ENCODE measurements at places on chromosomes 6 and 20. TPM values are rescaled to one million over a fixed set of nuclear protein-coding genes. Genes with fewer than 3 reads are reported as not detected.

Gene HUS1B
- polyA plus RNA-seq, result 0.08 TPM

Gene ATP5F1E
- polyA plus RNA-seq, result 63.8 TPM

DNA sequence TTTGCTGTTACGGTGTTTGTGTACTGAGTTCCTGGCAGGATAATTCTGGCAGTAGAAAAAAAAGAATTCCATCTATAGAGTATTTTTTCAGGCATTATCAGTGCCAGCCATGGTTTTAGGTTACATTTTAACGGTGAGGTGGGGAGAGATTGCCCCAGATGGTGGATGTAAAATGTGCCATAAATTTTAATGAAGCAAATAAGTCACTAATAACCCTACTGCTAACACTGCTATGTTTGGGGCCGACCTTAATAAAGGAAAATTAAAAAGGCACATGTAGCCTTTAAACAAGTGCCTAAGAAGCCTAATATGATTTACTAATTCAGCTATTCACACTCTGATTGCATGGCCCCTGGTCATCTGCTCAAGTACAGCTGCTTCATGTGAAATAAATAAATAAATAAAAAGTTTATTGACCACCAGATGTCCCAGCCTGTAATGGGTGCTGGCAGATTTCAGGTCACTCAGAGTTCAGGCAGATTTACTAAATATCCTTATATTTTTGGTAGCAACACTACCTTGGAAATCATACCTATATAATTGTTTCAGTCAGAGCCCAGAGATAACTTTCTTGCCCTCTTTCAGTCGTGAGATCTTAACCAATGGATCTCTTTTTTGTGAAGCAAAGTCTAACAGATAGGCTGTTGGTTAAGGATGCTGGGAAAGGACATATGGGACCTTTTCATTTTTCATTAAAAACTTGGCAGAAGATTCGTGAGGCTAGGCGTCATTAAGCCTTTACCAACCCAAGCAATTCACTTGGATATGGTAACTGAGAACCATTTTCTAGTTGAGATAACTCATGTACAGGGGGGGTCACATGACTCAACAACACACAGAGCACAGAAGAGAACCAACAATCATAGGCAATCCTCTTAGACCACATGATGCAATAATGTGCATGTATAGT lies 495.0 kb upstream of the NRSN1 start:
- H3K4me3 ChIP-seq, result no peak overlapping the region
- no peaks in the 10 kb centered on the region for H3K36me3 ChIP-seq

DNA sequence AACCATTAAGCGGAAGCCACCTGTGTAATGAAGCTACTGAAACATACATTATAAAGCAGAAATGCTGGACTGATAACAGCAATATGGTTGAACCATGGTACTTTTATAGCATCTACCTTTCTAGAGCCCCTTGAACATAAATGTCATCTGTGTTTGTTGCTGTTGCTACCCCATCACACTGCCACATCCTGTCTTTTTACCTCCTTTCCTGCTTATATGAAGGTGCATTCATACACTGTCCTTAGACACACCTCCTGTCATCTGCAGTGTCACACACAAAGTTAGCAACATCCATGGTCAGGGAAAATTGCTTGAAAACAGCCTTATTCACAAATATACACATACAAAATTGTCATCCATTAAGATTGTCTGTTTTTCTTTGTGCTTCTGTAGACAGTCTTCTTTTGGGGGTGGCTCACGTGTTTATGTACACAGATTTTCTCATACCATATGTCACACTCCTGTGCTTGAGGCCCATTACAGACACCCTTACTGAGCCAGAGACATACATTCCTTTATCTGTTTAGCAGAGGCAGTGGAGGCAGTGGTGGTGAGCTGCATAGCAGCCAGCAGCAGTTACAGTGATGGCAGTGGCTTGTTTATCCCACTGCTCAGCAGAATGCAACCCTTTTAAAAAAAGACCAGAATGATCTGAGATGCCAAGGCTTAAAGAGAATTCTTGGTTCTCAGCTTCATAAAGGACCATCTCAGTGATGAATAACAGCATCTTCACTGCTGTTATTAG lies 25.9 kb downstream of the C6orf62 start:
- H3K36me3 ChIP-seq, result no peaks in the 10 kb centered on the region
- DNase-seq, result no peak
- H3K4me3 ChIP-seq, result no peak overlapping the region
- H3K4me1 ChIP-seq, result no peaks in the 10 kb centered on the region
- H3K27ac ChIP-seq, result no peak overlapping the region

DNA sequence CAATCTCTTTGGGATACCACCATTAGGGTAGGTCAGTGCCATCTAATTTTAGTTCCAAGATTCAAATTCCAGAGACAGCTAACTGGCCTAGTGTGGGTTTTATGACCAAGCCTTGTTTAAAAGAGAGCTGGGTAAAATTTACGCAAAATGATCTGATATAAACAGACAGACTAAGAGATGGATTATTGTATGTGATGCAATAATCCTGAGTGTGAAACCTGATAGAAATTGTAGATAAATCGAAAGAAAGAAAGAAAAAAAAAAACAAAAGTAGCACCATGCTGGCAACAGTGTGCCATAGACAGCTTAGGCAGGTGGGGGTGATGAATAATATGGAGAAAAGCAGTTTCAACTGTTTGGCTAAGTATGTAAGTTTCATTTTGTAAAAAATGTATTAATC lies 2.9 kb downstream of the ZNF184 start:
- H3K4me3 ChIP-seq, result no peak overlapping the region
- H3K4me1 ChIP-seq, result peaks cover 4% of the 10 kb centered on the region
- H3K27ac ChIP-seq, result no peak overlapping the region
- DNase-seq, result no peak
- no peaks in the 10 kb centered on the region for H3K36me3 ChIP-seq

- no peaks in the 10 kb centered on the region for H3K36me3 ChIP-seq
- no peak overlapping the region for H3K27ac ChIP-seq
- no peak overlapping the region for H3K4me3 ChIP-seq
Observed at GRCh38 chr20:36200451-36200850, 35.8 kb upstream of the AAR2 start.

- no peaks in the 10 kb centered on the region for H3K4me1 ChIP-seq
- no peaks in the 10 kb centered on the region for H3K36me3 ChIP-seq
- no peak overlapping the region for H3K4me3 ChIP-seq
- DNase-seq, result no peak
Observed at GRCh38 chr6:113750151-113750855, 106.8 kb upstream of the MARCKS start.

GRCh38 chr6:5584078-5584482 lies 322.8 kb downstream of the FARS2 start:
- no peak overlapping the region for H3K27ac ChIP-seq
- H3K4me3 ChIP-seq, result no peak overlapping the region
- H3K36me3 ChIP-seq, result no peaks in the 10 kb centered on the region

DNA sequence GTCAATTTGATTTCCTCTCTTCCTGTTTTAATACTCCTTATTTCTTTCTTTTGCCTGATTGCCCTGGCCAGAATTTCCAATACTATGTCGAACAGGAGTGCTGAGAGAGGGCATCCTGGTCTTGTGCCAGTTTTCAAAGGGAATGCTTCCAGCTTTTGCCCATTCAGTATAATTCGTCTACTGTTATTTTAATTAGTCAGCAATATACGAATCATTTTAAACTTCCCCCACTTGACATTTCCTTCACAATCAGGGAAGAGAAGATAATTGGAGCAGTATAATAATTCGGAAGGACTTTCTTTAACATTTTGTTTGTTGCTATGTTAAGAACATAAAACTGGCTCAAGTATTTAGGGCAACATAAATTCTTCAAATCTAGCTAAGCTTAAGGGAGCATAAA lies 860.3 kb upstream of the SLC35B3 start:
- no peaks in the 10 kb centered on the region for H3K36me3 ChIP-seq
- no peak overlapping the region for H3K4me3 ChIP-seq
- DNase-seq, result no peak
- H3K27ac ChIP-seq, result no peak overlapping the region
- H3K4me1 ChIP-seq, result no peaks in the 10 kb centered on the region
- H3K27me3 ChIP-seq, result no peaks in the 10 kb centered on the region

Data from fibroblast of lung (primary cell).